ENCODE measurements at places on chromosomes 6 and 20.

DNA sequence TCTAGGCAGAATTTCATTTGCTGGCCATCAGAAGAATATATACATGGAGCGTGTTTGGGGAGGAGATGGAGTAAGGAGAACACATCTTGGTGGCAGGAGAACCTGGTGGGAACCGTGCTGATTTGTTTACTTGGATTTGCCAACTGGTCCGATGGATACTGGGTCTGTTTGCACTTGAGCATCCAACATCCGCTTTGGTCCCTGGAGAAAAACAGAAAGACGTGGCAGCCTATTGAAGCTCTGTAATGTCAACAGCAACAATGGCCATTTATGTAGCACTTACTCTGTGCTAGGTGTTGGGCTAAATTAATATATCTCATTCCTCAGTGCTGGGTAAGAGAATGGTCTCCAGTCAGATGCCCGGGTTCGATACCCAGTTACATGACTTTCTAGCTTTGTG, 125.6 kb downstream of the BCAS1 start:
- no peak for DNase-seq
- H3K27ac ChIP-seq = no peak overlapping the region
- H3K4me1 ChIP-seq = peaks cover 29% of the 10 kb centered on the region

- no peaks in the 10 kb centered on the region for H3K27me3 ChIP-seq
- H3K4me1 ChIP-seq = no peaks in the 10 kb centered on the region
- peaks cover 27% of the 10 kb centered on the region for H3K36me3 ChIP-seq
- H3K4me3 ChIP-seq = no peak overlapping the region
Observed at GRCh38 chr6:73004231-73004630, 221.1 kb downstream of the KHDC1L start.

- no peak overlapping the region for H3K4me3 ChIP-seq
- no peaks in the 10 kb centered on the region for H3K36me3 ChIP-seq
- DNase-seq = peak; percentile 79
- H3K27me3 ChIP-seq = no peaks in the 10 kb centered on the region
- H3K27ac ChIP-seq = no peak overlapping the region
Observed at GRCh38 chr20:54197621-54198604, 10.0 kb upstream of the PFDN4 start.

GRCh38 chr6:52074716-52075115, 12.7 kb downstream of the PKHD1 start:
- H3K4me3 ChIP-seq = no peak overlapping the region
- peaks cover 90% of the 10 kb centered on the region for H3K27me3 ChIP-seq
- no peak overlapping the region for H3K27ac ChIP-seq
- H3K36me3 ChIP-seq = no peaks in the 10 kb centered on the region
- no peak for DNase-seq

Data from cardiac muscle cell (in vitro differentiated cells and primary cell).